ENCODE measurements at places on chromosomes 11 and 22. TPM values are rescaled to one million over a fixed set of nuclear protein-coding genes. Genes with fewer than 3 reads are reported as not detected.

Gene MFRP
- not detected for total RNA-seq

Gene SMPD1
- 18.3 TPM for total RNA-seq

Gene C11orf21
- 22.8 TPM for total RNA-seq

Gene ST14
- 52.2 TPM for total RNA-seq

Gene TMEM191B
- total RNA-seq = 8.3 TPM

Gene ADAMTS8
- not detected for total RNA-seq

Gene UPK3A
- not detected for total RNA-seq

Gene TSSC4
- 57.5 TPM for total RNA-seq

Gene KRTAP5-7
- 0.70 TPM for total RNA-seq

DNA sequence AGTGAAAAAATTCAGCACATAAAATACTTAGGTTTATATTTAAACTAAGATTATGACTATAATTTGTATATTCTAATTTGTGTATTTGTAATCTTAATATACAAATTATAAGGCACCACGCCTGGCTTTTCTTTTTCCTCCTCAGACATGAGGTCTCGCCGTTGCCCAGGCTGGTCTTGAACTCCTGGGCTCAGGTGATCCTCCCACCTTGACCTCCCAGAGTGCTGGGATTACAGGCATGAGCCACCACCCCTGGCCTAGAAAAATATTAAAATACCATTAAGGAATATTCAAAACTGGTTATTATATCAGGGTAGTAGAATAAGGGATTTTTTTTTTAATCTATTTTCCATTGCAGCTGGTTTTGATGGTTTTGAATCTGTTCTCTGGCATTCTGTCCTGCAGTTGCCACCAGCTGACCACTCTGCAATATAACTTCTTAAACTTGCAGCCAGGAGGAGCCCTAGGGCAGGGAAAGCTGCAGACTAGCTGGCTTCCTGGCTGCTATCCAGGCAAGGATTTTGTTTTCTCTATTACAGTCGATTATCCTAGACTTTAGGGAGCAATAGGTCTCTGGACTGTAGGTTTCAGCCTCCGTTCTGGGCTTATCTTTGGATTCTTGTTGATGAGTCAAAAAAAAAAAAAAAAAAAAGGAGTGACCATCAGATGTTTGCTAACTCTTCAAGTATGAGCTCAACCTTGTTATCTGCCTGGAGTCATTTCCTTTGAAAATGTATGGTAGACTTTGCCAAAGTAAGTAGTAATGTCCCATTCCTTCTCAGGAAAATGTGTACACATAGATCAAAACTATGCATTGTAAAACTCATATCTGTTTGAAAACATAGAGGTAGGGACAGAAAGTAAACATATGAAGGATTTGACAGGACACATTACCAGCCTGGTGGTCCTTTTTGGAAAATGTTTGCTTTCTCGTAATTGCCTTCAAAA is 13.2 kb downstream of the POLA2 start:
- peak; percentile 57 for DNase-seq

- DNase-seq = no peak
Measured at GRCh38 chr11:334264-334994, 13.8 kb upstream of the IFITM3 start.

DNA sequence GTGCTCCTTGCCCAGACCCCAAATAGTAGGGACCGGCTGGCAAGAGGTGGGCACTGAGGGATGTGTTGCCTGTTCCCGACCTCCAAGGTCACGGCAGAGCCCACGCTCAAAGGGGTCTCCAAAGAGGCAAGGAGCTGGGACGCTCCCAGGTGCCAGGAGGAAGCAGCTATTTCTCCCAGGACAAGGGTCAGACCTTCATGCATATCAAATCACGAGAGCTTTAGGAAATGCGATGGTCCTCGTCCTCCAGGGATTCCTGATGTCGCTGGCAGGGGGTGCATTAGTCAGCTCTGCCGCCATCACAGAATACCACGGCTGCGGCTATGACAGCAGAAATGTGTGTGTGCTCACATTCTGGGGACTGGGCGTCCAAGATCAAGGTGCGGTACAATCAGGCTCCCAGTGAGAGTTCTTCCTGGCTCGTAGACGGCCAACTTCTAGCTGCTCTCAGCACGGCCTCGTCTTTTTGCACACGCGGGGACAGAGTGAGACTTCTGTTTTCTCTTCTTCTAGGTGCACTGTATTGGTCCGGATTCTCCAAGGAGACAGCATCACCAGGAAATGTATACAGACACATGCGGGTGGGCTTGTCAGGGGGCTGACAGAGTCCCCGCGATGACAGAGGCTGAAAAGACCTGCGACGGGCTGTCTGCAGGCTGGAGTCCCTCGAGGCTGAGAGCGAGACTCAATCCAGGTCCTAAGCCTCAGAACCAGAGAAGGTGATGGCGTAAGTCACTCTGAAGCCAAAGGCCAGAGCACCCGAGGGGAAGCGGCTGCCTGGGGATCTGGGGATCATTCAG is 81.6 kb downstream of the SHANK2 start:
- DNase-seq = no peak

DNA sequence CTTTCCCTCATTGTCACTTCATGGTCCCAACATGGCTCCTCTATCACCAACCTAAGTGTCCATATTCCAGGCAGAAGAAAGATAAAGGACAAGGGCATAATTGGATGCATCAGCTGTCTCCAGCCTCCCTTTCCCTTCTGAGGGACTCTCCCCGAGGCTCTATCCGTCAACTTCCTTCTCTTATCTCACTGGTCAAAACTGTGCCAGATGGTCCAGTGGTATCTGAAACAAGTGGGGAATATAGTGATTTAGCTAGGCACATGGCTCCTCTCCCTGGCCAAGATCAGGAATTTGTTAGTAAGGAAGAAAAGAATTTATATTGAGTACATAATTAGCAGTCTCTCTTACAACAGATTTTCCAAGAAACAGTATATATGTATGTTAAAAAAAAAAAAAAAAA is 12.6 kb upstream of the SPON1 start:
- no peak for DNase-seq

DNA sequence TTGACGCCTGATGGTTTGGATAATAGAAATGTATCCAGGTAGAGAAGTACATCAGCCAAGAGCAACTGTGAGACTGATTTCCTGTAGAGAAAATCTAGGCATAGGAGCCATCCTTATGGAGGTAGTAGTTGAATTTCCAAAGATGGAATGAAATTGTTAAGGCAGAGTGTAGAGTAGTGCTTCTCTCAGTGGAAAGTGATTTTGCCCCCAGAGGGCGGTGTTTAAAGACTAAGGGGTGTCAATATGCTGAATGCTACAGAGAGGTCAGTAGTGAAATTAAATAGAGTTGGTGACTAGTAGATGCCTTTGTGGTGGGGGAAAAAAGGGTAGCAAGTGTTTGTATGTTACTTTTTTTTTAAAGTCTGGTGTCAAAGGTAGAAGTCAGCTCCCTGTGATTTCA is 54.5 kb downstream of the TRIM44 start:
- DNase-seq = no peak

DNA sequence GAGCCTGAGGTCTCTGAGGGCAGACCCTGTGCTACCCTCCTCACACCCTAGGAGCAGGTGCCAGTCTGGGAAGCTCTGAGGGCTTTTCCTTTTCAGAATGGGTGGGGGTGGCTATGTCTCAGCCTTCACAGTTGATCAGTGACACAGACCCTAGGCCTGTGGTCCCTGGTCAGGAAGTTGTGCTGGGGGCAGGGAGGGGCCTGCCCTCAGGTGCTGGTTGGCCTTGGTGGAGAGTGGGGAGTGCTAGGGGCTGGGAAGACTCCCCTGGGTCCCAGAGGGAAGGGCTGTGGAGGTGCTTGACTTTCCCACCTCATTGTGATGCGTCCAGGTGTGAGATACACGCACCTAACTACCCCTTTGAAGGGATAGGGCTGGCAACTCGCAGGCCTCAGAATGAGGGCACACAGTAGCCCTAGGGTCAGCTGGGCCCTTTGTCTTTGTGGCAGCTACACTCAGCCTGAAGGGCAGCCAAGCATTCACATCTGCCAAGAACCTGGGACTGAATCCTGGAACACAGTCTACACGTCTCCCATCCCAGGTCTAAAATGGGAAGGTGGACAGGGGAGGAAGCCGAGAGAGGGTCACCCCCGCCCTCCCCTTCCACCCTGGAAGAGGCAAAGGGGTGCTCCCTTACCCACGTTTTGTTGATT is 31.2 kb upstream of the ATXN10 start:
- no peak for DNase-seq

GRCh38 chr11:76124905-76125770 is 81.2 kb downstream of the WNT11 start:
- DNase-seq = no peak

DNA sequence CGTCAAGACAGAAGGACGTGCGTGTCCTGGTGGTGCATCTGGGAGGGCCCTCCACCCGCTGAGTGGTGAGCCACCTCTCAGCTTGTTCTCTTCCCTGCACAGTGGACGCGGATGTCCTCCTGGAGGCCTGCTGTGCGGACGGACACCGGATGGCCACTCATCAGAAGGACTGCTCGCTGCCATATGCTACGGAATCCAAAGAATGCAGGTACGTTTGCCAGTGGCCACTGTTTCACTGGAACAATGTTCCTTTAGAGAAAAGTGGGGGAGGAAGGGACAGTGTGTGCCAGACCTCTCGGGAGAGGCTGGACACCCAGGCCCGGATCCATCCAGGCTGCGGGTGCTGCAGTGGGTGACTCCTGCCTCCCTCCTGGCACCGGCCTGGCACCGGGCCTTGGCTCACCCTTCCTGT is 15.9 kb downstream of the FBLN1 start:
- no peak for DNase-seq

DNA sequence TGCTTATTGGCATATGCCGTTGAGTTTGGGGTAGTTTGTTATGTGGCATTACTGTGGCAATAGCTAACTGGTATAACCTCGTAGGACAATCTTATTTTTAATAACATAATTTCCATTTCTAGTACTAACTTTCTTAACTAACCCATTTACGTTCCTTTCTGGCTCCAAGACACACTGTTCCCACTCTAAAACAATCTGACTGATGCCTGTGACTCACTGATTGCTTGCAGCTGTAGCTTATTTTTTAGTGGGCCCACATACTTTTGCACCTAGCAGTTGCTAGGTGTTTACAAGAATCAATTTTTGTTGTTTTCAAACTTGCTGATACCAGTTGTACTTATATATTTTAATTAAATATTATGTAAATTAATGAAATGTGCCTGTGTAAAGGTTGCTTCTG is 52.2 kb downstream of the FAT3 start:
- DNase-seq = no peak

DNA sequence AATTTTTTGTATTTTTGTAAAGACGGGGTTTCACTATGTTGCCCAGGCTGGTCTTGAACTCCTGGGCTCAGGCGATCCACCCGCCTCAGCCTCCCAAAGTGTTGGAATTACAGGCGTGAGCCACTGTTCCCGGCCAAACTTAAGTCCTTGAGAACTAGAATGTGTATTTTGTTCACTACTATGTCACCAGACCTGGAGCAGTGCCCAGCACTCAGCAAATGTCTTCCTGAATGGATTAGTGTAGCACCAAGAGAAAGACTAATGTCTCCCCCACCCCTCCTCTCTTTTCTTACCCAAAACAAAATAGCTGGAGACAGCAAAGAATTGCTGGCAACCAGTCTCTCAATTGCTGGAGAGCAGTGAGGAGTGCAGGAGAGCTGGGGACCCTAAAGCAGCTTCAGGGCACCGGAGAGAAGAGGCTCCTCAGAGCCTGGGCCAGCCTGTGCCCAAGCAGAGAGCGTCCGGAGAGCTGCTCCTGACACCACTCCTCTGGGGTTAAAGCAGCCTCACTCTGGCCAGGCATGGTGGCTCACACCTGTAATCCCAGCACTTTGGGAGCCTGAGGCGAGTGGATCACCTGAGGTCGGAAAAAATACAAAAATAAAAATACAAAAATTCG is 14.9 kb downstream of the SLC25A18 start:
- no peak for DNase-seq

GRCh38 chr22:41271787-41272186 is 14.2 kb downstream of the RANGAP1 start:
- DNase-seq = no peak

- no peak for DNase-seq
Measured at GRCh38 chr11:107679255-107680024, 32.4 kb downstream of the SLN start.

DNA sequence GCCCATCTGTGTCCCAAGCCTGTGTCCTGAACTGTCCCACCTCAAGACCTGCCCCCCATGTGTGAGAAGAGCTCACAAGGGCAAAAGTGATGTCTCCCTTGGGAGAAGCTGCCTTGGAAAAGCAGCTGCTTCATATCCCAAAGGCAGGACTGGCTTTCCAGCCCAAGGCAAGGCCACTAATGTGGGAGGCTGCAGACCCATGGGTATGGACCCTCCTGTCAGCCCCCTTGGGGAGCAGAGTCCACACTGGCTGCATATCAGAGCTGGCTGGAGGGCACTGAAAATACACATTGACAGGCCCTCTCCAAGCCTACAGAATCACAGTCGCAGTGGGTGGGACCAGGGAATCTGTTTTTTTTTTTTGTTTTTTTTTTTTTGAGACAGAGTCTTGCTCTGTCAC is 2.7 kb downstream of the PELI3 start:
- no peak for DNase-seq

GRCh38 chr22:46088541-46089311 is 61.6 kb upstream of the PPARA start:
- no peak for DNase-seq

GRCh38 chr11:95248666-95249467 is 17.9 kb upstream of the SESN3 start:
- peak; percentile 55 for DNase-seq

DNA sequence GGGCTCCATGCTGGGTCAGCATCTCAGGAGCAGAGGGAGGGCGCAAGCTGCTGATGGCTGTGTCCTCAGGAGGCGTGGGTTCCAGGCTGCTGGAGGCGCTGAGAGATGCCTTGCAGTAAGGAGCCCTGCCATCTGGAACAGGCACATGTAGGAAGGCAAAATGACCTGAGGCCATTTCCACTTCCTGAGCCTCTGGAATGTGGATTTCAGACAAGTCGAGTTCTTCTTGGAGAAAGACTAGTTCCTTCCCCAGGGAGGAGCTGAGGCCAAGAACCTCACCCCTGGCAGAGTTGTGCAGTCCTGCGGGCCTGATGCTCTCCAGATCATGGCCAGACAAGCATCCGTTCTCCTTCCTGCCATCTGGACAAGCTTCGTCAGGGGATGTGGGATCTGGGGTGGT is 19.3 kb downstream of the HPS4 start:
- no peak for DNase-seq

GRCh38 chr11:80168796-80169195 is 728.0 kb upstream of the TENM4 start:
- DNase-seq = no peak

- DNase-seq = no peak
Measured at GRCh38 chr22:16912281-16912680, 87.1 kb upstream of the XKR3 start.

DNA sequence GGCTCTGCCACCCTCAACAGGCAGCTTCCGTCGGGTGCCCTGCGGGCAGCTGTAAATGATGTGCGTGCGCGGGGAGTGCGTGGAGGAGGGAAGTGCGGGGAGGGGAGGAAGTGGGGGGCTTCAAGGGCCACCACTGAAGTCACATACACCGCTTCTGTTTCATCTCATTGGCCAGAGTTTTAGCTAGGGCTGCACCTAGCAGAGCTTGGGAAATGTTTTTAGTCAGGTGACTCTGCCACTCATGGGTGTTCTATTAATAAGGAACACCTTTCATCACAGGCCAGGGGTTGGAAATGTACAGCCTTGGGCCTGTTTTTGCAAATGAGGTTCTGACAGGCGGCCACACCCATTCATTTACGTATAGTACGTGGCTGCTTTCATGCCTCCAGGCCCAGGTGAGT is 14.6 kb downstream of the FAM118A start:
- DNase-seq = no peak

- no peak for DNase-seq
Measured at GRCh38 chr22:44625421-44625760, 76.6 kb upstream of the PRR5 start.
